ENCODE measurements at places on chromosomes 3 and 15.

DNA sequence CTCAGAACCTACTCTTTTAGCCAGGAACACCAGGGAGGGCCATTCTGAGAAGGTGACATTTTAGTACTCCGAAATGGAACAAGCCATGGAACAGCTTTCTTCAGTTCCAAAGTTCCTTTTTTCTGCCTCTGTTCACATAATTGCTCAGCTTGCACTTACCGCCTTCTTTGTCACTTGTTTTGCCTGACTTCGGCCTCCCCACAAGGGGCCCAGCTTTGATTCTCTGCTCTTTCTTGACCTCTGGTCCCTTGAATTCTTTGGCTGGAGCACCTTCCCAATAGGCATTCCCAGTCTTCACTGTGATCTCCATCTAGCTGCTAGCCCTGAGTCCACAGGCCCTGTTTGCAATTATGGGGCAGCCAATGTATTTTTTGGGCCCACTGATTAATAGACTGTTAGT lies 51.4 kb upstream of the SLC7A14 start:
- DNase-seq: no peak

- no peak for DNase-seq
Observed at GRCh38 chr3:106593381-106593780, 724.6 kb upstream of the CBLB start.

DNA sequence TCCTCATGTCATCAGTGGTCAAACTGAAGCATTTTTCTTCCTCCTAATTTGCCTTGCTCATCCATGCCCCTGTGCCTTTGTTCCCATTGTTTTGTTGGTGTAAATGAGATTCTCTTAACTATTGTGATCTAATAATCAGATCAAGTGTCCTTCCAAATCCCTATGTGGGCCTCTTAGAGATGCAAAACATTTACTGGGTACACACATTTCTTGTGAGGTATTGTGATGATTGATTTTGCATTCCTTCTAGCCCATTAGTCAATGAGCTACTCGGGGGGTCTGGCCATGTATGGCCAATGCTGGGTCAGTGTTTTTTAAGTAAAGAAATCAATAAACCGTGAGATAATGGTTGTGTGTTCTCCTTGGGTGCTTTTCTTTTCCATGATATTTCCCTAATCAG lies 580.4 kb downstream of the VGLL3 start:
- DNase-seq: no peak

- DNase-seq: no peak
Observed at GRCh38 chr3:142837526-142837925, 51.4 kb downstream of the PCOLCE2 start.

- DNase-seq: no peak
Observed at GRCh38 chr15:75198560-75199356, 2.9 kb upstream of the C15orf39 start.

GRCh38 chr3:105791919-105792786 lies 76.7 kb downstream of the CBLB start:
- DNase-seq: no peak

GRCh38 chr15:58650102-58650501 lies 99.4 kb downstream of the ADAM10 start:
- no peak for DNase-seq

GRCh38 chr15:79948761-79949160 lies 22.2 kb downstream of the BCL2A1 start:
- DNase-seq: no peak

DNA sequence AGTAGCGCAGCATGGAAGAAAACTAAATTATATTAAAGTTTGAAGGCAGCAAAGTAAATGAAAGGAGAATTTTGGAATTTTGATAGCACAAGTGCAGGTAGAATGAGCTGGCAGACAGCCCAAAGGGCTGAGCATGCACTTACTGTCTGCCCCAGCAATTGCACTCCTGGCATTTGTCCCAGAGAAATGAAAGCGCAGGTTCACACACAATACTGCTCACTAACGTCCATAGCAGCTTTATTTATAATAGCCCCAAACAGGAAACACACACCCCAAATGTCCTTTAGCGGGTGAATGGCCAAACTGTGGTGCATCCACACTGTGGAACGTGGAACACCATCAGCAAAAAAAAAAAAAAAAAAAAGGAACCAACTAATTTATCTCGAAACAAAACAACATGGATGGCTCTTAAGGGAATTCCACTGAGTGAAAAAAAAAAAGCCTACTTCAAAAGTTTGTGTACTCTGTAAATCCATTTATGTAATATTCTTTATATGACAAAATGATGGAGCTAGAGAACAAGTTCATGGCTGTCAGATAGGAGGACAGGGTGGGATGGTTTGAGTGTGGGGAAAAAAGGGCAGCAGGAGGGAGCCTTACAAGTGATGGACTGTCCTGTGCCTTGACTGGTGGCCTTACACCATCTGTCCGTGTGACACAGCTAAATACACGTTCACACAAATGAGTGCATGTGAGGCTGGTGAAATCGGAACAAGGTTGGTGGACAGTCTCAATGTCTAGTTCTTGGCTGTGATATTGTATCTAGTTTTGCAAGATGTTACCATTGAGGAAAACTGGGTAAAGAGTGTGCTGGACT lies 6.0 kb upstream of the TM2D3 start:
- no peak for DNase-seq

- no peak for DNase-seq
Observed at GRCh38 chr3:177745607-177746005, 548.3 kb upstream of the TBL1XR1 start.

DNA sequence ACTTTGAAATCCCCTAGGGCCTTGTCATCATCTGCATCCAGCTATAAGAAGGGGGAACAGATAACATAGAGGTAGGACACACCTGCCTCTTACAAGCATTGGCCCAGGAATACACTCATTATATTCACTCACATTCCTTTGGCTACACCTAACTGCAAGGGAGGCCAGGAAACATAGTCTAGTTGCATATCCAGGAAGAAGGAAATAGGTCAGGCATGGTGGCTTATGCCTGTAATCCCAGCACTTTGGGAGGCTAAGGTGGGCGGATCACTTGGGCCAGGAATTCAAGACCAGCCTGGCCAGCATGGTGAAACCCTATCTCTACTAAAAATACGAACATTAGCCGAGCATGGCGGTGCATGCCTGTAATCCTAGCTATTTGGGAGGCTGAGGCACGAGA lies 48.8 kb downstream of the GTPBP8 start:
- DNase-seq: no peak

- no peak for DNase-seq
Observed at GRCh38 chr3:194690501-194691372, 5.1 kb downstream of the FAM43A start.
